ENCODE measurements at places on chromosomes 2 and 18.

GRCh38 chr18:72324677-72325076 is 219.5 kb downstream of the CBLN2 start:
- no peak for DNase-seq

GRCh38 chr2:239179851-239180371 is 220.9 kb downstream of the HDAC4 start:
- DNase-seq, result peak; percentile 4

DNA sequence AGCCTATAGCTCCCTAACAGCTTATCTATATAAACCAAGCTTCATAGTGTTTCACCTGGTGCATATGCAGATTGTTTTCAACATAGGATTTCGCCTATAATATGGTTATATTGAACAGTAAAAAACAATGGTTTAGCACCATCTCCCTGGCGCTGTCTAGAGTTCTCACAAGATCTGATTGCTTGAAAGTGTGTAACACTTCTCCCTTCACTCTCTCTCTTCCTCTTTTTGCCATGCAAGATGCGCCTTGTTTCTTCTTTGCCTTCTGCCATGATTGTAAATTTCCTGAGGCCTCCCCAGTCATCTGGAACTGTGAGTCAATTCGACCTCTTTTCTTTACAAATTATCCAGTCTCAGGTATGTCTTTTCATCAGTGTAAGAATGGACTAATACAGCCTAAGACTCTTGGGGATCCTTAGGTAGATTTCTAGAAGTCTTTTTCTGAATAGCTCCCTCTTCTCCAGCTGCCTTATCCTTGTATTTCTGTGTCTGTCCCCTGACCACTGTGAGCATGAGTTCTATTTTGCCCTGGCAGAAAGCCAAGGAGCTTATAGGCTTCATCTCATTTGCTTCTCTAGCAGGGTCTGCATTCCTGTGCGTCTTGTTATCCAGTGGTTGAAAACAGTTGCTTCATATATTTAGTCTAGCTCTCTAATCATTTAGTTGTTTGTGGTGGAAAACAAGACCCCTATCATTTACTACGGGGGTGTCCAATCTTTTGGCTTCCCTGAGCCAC is 401.6 kb downstream of the GPD2 start:
- no peak for DNase-seq

DNA sequence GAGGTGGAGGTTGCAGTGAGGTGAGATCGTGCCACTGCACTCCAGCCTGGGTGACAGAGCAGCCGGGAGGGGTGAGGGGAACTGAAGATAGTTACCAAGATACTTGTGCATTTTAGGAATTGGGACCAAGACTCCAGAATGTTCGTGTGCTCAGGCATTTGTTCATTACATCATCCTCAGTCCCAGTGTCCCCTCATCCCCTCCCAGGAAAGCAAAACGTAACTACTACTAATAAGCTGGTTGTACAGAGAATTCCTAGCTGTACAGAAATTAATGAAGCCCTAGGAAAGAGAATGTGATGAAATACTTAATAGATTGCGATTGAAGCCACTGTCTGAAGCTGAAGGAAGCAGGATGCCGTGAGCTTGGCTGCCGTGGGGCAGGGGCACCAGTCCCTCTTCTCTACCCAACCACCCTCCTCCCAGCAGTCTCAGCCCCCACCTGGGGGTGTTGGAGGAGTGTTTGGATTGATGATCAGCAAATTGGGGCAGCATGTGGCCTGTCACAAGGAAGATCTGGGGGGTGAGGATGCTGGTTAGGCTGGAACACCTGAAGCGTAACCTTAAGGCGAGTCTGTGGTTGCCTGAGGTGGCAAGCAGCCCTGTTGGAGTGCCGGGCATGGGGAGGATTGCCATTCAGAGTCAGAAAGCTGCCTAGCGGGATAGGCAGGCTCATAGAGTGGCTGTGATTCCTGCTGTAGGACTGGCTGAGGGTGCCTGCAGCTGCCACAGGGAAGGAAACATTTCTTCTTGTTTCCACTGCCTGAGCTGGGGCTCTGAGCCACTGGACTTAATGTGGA is 140.9 kb downstream of the SH3RF3 start:
- DNase-seq, result no peak

DNA sequence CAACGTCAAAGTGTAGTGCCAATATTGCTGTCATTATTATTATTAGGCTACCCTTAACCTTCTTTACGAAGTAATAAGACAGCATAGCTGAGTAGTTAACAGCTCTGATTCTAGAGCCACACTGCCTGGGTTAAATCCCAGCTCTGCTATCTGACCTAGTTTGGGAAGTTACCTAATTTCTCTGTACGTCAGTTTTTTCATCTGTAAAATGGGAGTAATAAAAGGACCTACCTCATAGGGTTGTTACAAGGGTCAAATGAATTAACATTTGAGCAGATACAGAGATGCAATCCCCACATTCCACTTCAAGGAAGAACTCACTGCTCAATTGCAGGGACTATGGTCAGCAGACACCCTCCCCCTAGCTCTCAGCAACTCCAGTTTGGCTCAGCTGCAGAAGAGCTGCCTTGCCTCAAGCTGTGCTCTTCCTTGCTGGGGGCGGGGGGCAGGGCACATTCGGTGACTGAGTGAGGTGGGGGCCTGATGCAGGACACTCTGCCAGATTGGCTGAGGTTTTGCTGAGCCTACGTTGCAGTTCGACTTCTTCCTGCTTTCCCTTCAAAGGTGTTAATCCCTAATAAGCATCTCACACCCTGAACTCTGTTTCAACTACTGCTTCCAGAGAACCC is 11.0 kb upstream of the LGALSL start:
- DNase-seq, result peak; percentile 26

GRCh38 chr2:98910349-98911125 is 25.5 kb downstream of the CRACDL start:
- DNase-seq, result no peak

GRCh38 chr2:10454505-10454904 is 6.4 kb upstream of the ODC1 start:
- DNase-seq, result no peak
